SK-N-SH (cell line): ENCODE measurements at places on chromosomes 11 and 22. TPM values are rescaled to one million over a fixed set of nuclear protein-coding genes. Genes with fewer than 3 reads are reported as not detected.

Gene DENND6B
- 5.6 and 5.8 TPM in 2 replicates for polyA plus RNA-seq

Gene OR2AT4
- polyA plus RNA-seq = not detected in 2 replicates

Gene H19
- 3.7 and 4.6 TPM in 2 replicates for polyA plus RNA-seq

Gene OR52I2
- not detected in 2 replicates for polyA plus RNA-seq

Gene PLAAT3
- 39.6 and 44.0 TPM in 2 replicates for polyA plus RNA-seq

Gene CDK2AP2
- polyA plus RNA-seq = 32.8 and 47.9 TPM in 2 replicates

Gene ALKBH8
- polyA plus RNA-seq = 2.4 and 3.5 TPM in 2 replicates

Gene CALCB
- polyA plus RNA-seq = 0.07 and 0.11 TPM in 2 replicates

Gene SCN2B
- 0.03 and 0.05 TPM in 2 replicates for polyA plus RNA-seq

Gene LRRC74B
- polyA plus RNA-seq = 0.02 and 0.03 TPM in 2 replicates

DNA sequence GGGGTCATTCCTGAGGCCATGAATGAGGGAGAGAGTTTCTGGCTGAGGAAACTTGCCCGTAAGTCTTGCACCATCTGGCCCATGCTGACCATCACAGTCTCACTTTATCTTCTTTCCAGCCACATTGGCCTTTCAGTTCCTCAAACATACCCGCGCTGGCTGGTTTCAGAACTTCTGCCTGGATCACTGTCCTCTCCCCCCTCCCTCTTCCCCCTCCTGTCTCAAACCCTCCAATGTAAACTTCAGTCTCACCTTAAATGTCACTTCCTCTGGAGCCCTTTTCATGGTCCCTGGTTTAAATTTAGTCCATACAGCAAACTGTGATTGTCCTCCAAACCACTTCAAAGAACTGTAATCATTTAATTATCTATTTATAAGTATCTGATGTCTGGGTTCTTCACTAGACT, 3.7 kb upstream of the TMEM109 start:
- H3K27me3 ChIP-seq = no peaks in the 10 kb centered on the region; the same call in 1 of the 2 replicates
- H3K27ac ChIP-seq = no peak overlapping the region
- H3K36me3 ChIP-seq = no peaks in the 10 kb centered on the region
- no peak overlapping the region for H3K4me3 ChIP-seq
- 0 out of 2 replicates have a peak, but pooled peaks cover 2% of the 10 kb centered on the region for H3K4me1 ChIP-seq

- no peaks in the 10 kb centered on the region for H3K36me3 ChIP-seq
- no peaks in the 10 kb centered on the region for H3K4me1 ChIP-seq
- no peak for DNase-seq
- H3K27me3 ChIP-seq = no peaks in the 10 kb centered on the region
These were observed 11.1 kb downstream of the ZP1 start for GRCh38 chr11:60878245-60879101.

DNA sequence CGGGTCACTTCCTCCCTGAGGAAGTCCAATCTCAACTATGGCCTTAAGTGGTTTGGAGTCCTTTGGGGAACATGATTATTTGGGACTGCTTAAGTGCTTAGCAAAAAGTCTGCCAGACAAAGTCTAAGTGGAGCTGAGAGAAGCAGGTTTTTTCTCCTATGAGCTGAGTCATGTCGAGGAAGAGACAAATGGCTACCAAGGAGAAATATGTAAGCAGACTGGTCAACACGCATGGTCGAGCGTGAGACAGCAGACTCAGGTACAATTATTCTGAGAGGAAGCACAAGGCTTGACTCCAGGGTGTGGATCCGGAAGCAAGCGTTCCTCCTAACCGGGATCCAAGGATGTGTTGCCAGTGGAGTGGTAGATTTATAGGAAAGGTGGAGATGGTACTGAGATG, 30.6 kb downstream of the UBASH3B start:
- H3K27ac ChIP-seq = no peak overlapping the region
- H3K36me3 ChIP-seq = no peaks in the 10 kb centered on the region
- H3K27me3 ChIP-seq = no peaks in the 10 kb centered on the region
- no peak overlapping the region for H3K4me3 ChIP-seq
- no peak for DNase-seq

GRCh38 chr11:47891886-47892285, 43.7 kb upstream of the NUP160 start:
- no peak for DNase-seq
- no peaks in the 10 kb centered on the region for H3K36me3 ChIP-seq
- H3K27me3 ChIP-seq = no peaks in the 10 kb centered on the region
- H3K4me1 ChIP-seq = no peaks in the 10 kb centered on the region

DNA sequence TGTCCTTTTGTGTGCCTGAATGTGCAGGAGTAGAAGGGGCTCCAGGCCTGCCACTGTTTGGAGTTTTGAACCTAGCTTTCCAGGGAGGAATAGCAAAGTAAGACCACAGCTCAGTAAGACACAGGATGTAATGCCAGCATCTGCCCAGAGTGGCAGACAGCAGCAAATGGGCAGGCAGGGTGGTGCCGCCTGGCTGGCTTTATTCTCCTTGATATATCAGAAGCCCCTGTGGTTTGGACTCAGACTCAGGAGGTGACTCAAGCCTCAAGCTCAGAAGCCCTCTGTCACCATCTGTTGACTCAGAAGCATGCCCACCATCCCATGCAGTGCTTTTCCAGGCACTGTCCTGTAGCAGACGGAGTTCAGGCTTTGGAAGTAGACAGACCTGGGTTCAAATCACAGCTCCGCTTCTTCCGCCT, 72.7 kb upstream of the TTC12 start:
- peaks cover 7% of the 10 kb centered on the region; the same call in 1 of the 2 replicates for H3K4me1 ChIP-seq
- peaks cover 13% of the 10 kb centered on the region for H3K36me3 ChIP-seq
- no peaks in the 10 kb centered on the region for H3K27me3 ChIP-seq
- H3K27ac ChIP-seq = no peak overlapping the region
- no peak overlapping the region for H3K4me3 ChIP-seq
- DNase-seq = peak; percentile 38

DNA sequence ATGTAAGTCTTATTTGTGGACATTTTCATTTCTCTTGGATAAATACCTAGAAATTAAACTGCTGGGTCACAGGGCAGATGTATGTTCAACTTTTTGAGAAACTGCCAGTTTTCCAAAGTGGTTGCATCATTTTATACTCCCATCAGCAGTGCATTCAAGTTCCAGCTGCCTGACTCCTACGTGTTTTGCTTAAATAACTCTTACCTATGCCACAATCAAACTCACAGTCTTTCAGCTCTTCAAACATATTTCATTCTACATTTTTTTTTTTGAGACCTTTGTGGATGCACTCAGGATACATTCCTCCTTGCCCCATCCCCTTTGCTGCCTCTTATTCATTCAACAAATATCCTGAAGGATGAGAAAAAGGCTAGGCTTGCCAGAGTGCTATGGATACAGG, 9.2 kb downstream of the TCF20 start:
- peaks cover 3% of the 10 kb centered on the region; the same call in 1 of the 2 replicates for H3K4me1 ChIP-seq
- no peak overlapping the region for H3K27ac ChIP-seq
- no peaks in the 10 kb centered on the region for H3K36me3 ChIP-seq
- no peaks in the 10 kb centered on the region for H3K27me3 ChIP-seq

DNA sequence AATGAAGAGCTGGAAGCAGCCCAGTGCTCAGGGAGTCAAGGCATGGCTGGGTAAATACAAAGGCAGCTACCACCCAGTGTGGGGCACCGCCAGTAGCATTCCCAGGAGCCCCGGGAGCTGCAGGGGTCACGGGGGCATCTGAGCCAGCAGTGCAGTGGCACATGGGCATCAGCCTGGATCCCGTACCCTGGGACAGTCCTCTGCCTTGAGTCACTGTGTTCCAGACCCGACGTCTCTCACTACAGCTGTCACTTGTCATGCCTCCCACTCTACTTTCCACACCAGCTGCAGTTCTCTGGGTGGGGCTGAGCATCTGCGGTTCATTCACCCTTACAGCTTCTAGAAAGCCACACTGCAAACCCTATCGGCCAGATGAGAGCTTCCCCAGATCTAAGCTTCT, 29.6 kb downstream of the DHCR7 start:
- no peaks in the 10 kb centered on the region for H3K4me1 ChIP-seq
- no peak overlapping the region for H3K4me3 ChIP-seq
- no peak overlapping the region for H3K27ac ChIP-seq
- DNase-seq = no peak
- no peaks in the 10 kb centered on the region for H3K27me3 ChIP-seq

DNA sequence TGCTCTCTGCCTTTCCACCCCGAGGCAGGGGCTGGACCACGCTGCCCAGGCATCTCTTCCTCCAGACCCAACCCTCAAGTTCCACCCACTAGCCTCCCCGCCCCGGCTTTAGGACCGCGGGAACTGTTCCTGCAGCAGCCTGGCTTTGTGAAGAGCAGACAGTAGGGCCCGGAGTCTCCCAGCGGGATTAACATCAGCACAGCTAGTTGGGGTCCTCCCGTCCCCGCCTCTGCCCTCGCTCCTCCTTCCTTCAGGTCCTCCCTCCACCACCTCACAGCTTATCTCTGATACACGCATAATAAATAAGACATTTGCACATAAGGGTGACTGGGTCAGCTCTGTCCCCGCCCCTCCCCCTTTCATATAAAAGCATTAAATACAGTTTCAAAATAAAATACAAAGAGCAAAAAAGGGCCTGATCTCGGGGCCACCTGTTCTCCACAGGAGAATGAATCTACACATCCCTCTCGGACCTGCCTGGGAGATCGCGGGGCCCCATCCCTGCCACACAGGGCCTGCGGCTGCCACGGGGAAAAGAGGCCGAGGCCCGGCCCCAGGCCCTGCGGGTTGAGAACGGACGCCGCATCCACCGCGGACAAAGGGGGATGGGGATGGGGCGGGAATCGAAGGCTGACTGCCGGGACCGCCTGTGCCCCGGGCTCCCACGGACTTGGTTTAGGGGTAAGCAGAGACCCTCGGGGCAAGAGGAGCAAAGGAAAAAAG, 6.5 kb downstream of the ZFTA start:
- H3K4me3 ChIP-seq = no peak overlapping the region
- peaks cover 13% of the 10 kb centered on the region; the same call in 1 of the 2 replicates for H3K4me1 ChIP-seq
- H3K27ac ChIP-seq = no peak overlapping the region
- no peaks in the 10 kb centered on the region for H3K27me3 ChIP-seq
- H3K36me3 ChIP-seq = peaks cover 29% of the 10 kb centered on the region

DNA sequence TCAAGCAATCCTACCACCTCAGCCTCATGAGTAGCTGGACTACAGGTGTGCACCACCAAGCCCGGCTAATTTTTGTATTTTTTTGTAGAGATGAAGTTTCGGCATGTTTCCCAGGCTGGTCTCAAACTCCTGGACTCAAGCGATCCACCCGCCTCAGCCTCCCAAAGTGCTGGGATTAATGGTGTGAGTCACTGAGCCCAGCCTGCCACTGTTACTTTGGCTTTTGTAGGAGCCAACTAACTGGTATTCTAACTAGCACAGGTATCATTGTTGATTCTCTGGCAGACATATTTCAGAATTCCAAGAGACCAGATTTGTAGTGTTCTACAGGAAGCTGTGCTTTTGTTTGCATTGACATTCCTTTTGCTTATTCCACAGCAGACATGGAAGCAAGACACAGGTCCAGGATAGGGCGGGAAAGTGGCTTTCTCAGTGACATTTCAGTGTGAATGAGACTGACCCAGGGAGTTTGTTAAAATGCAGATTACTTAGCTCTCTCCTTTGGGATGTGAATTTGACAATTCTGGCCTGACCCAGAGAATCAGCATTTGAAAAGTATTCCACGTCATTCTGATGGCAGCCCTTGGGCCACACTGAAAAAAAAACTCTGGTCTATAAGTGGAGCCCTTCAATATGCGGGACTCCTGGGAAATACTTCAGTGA, 52.2 kb upstream of the PAX6 start:
- H3K4me1 ChIP-seq = no peaks in the 10 kb centered on the region
- DNase-seq = no peak
- H3K27ac ChIP-seq = no peak overlapping the region
- H3K4me3 ChIP-seq = no peak overlapping the region
- peaks cover 16% of the 10 kb centered on the region for H3K27me3 ChIP-seq

- DNase-seq = no peak
- H3K4me3 ChIP-seq = no peak overlapping the region
- no peaks in the 10 kb centered on the region for H3K36me3 ChIP-seq
- H3K27ac ChIP-seq = no peak overlapping the region
These were observed 7.3 kb downstream of the TCN2 start for GRCh38 chr22:30614268-30614667.

DNA sequence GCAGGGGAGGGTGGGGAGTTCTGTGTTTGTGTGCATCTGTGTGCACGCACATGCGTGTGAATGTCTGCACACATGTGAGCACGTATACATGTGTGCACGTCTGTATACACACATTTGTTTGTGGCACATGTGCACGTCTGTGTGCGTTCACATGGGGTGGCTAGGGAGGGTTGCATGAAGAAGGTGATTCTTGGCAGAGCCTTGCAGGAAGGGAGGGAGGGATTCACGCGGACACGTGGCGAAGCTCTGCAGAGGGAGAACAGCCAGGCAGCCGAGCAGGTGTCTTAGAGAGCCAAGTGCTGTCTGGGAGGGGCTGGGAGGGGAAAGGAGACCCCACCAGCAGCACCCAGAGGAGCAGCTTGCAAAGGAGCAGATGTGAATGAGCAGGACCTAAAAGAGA, 372.1 kb downstream of the BRD1 start:
- no peak overlapping the region for H3K4me3 ChIP-seq
- H3K4me1 ChIP-seq = no peaks in the 10 kb centered on the region
- H3K36me3 ChIP-seq = no peaks in the 10 kb centered on the region
- peaks cover 15% of the 10 kb centered on the region; the same call in 1 of the 2 replicates for H3K27me3 ChIP-seq
- DNase-seq = no peak
- H3K27ac ChIP-seq = no peak overlapping the region

- no peak for DNase-seq
- H3K27ac ChIP-seq = no peak overlapping the region
- no peaks in the 10 kb centered on the region for H3K36me3 ChIP-seq
- H3K27me3 ChIP-seq = no peaks in the 10 kb centered on the region
- H3K4me3 ChIP-seq = no peak overlapping the region
- H3K4me1 ChIP-seq = no peaks in the 10 kb centered on the region
These were observed 39.2 kb upstream of the ARHGAP42 start for GRCh38 chr11:100647861-100648260.

GRCh38 chr11:47589977-47590861, 3.7 kb downstream of the FAM180B start:
- no peaks in the 10 kb centered on the region for H3K36me3 ChIP-seq
- peaks cover 13% of the 10 kb centered on the region; the same call in 1 of the 2 replicates for H3K27me3 ChIP-seq
- H3K27ac ChIP-seq = no peak overlapping the region
- DNase-seq = no peak
- no peak overlapping the region for H3K4me3 ChIP-seq

DNA sequence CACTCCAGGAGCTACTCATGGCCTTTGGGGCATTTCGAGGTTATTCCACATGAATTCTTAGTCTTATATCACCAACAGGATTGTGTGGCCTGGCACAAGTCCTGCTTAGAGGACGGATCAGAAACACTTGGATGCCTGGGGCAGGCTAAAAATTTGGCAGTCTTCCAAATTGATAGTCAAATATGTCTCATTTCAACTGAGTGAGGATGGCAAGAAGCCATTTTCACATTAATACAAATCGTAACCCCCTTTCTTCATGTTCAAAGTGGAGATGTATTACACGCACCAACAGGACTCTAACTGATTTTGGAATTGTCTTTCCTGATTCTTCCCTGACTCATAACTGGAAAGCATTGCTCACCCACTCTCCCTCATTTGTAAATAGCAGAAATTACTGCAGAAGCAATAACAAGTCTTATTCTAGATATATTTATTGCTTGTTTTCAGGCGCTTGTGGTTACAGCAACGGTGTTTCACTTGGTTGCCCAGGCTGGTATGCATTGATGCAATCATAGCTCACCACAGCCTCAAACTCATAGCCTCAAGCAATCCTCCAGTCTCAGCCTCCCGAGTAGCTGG, 10.3 kb upstream of the CCDC86 start:
- peaks cover 6% of the 10 kb centered on the region; the same call in 1 of the 2 replicates for H3K27me3 ChIP-seq
- peak; percentile 51 for DNase-seq
- no peak overlapping the region for H3K27ac ChIP-seq
- H3K4me1 ChIP-seq = no peaks in the 10 kb centered on the region

GRCh38 chr22:29719899-29720645, at the start of gene CABP7:
Gene CABP7, plus strand, starts transcription at chr22:29720003. Its CDS starts 422 bp downstream, at chr22:29720425.
- peak; percentile 79 for DNase-seq
- peak within 1 kb of the TSS; percentile 60 for H3K27ac ChIP-seq
- H3K36me3 ChIP-seq = no peaks in the 10 kb centered on the region
- no peak within 1 kb of the TSS for H3K4me3 ChIP-seq
- no peaks in the 10 kb centered on the region for H3K4me1 ChIP-seq
- H3K27me3 ChIP-seq = peaks cover 18% of the 10 kb centered on the region; the same call in 1 of the 2 replicates

- no peak overlapping the region for H3K27ac ChIP-seq
- no peaks in the 10 kb centered on the region for H3K36me3 ChIP-seq
- H3K4me1 ChIP-seq = no peaks in the 10 kb centered on the region
- DNase-seq = no peak
These were observed 95.1 kb downstream of the CCDC81 start for GRCh38 chr11:86469491-86470388.
